Inflammatory macrophage (primary cell): ENCODE measurements at places on chromosomes 5 and 9.

GRCh38 chr9:104293877-104294276, 199.8 kb downstream of the SMC2 start:
- no peak for DNase-seq

GRCh38 chr5:126640866-126641265, 40.1 kb downstream of the PHAX start:
- DNase-seq = peak; percentile 35

GRCh38 chr5:73981704-73982103, 355.7 kb downstream of the ARHGEF28 start:
- DNase-seq = no peak

- no peak for DNase-seq
Measured at GRCh38 chr5:61783481-61783880, 451.4 kb downstream of the ZSWIM6 start.

DNA sequence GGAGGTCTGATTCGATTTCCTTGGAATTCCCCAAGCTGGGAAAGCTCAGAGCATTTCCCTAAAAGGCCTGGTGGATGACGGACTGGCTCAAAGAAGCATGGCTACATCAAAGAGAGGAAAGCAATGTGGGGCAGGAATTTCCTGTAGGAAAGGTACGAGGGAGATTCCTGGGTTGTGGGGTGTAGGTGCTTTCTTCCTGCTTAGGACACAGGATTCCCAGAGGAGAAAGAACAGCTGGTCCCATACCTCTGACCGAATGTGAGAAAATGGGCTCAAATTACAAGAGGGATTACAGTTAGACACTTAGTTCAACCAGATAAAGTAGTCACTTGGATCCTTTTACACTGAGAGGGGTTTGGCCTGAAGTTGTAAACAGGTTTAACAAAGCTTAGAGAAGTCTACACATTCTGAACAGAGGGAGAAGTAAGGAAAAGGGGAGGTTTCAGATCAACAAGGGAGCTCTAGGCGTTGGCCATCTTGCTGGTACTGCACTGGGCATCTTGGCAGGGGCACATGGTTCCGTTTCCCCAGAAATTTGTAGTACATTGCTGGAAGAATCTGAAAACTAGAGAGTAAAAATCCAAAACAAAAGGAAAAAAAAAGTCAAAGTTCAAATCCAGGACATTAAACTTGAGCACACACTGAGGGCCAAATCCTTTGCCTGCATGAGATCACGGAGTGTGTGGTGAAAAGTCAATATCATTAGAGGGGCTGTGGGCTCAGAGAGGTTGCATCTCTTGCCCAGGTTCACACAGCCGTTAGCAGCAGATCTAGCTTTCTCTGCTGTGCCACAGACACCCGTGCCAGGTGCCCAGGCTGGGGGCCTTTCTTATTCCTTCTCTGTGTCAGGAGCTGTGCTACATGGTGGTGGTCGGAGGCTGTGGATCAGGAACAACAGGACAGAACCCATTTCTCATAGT, 171.3 kb downstream of the RGS3 start:
- DNase-seq = no peak

- DNase-seq = peak; percentile 56
Measured at GRCh38 chr9:137070906-137071275, 534 bp upstream of the SAPCD2 start.

GRCh38 chr9:92669527-92669889, 423 bp downstream of the IPPK start:
- DNase-seq = peak; percentile 45

DNA sequence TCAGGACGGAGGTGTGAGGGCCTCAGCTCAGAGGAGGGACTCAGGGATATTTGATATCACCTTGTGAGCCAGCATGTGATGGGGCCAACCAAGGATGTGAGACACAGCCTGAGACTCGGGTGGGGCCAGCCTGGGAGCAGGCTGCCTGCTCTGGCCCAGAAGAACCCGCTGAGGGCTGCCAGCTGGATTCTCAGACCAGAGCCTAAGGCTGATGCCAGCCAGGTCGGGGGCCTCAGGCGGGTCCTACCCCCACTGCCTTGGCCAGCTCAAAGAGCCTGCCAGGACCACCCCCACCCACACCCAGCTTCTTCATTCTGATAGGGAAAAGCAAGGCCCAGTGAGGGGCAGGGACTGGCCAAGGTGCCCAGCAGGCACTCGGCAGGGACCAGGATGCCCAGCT, 20.3 kb upstream of the DUSP1 start:
- DNase-seq = no peak

DNA sequence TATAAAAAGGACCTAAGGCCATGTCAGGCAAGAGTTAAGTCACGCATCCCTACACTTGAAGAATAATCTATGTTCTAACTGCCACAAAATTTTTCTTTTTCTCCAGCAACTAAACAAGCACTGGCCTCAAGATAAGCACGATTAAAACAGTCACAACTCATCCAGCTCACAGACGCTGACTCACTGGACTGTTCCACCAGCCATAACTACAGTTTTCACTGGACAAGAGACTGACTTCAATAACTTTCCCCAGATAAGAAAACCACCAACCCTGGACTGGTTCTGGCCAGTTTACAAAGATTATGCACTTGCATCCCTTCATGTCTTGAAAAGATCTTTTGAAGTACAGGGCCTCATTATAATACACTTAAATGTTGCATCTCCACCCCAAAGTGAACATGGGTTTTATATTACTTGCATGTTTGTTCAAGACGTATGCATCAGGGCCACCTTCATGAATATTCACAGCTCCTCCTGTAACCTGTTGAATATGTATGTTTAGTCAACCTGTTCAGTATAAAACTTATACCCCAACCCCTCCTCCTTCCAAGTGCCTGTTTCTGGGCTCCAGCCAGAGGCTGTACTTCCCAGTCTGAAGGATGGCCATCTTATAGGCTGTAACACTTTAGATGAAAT, 129.3 kb upstream of the EPB41L4A start:
- no peak for DNase-seq

GRCh38 chr9:4828761-4829160, 36.0 kb downstream of the RCL1 start:
- DNase-seq = no peak

GRCh38 chr9:116342061-116342460, 188.5 kb downstream of the PAPPA start:
- no peak for DNase-seq

- peak; percentile 7 for DNase-seq
Measured at GRCh38 chr5:180718810-180719453, 20.9 kb downstream of the OR2Y1 start.

DNA sequence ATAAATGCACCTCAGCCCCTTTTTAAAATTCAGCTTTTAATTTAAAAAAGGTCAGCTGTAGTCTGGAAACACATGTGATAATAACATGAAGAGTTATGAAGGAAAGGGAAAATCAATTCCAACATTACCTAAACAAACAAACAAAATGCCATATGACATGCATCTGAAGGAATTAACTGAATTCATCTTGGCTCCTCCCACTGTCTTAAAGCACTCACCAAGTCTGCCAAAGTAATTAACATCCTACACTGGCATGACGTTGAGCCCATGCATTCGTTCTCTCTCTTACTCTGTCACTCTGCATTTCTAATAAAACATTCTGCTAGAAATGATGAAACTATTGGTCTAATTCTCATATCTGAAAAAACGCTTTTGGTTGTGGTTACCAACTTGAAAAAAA, 37.7 kb downstream of the TSSK1B start:
- DNase-seq = no peak

- no peak for DNase-seq
Measured at GRCh38 chr9:130040984-130041647, 1.9 kb downstream of the FNBP1 start.

GRCh38 chr9:137305060-137305797, 3.2 kb upstream of the NRARP start:
- DNase-seq = peak; percentile 63

- no peak for DNase-seq
Measured at GRCh38 chr9:6723881-6724420, 33.8 kb upstream of the KDM4C start.

DNA sequence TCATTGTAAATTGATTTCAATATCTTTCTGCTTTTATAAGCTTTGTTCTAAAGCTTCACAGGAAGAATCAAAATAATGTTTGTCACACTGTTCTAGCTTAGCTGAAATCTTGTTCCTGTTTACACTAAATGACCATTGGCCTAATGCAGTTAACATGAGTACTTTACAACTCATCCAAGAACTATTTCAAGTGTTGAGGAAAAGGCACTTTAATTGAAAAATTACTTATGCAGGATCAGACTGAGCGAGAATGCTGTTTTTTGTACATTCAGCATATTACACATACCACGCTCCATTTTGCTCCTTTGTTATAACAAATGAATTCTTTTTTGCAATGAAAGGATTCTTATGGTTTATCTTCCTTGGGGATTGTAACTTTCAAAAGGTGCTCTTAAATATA, 22.4 kb upstream of the SMIM15 start:
- DNase-seq = no peak

GRCh38 chr9:127788337-127789011, 2.6 kb downstream of the CDK9 start:
- DNase-seq = no peak

DNA sequence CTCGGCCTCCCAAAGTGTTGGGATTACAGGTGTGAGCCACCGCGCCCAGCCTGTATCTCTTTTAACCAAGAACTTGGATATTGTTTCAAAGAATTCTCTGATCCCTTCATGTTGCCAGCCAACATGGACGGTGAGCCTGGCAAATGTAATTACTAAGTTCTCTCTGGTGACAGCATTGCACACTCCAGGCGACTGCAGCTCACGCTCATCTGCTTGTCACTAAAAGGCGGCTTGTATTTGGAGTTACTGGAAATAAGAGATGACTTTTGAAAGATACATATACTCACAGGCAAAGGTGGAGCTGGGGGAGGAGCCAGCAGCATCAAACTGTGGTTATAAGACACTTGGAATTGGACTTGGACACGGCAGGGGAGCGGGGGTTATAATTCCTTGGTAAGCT, 172.3 kb downstream of the SLIT3 start:
- no peak for DNase-seq

GRCh38 chr9:114911167-114911821, 19.1 kb downstream of the TNFSF8 start:
- DNase-seq = peak; percentile 55

- DNase-seq = no peak
Measured at GRCh38 chr5:1948663-1949191, 66.0 kb upstream of the IRX4 start.

DNA sequence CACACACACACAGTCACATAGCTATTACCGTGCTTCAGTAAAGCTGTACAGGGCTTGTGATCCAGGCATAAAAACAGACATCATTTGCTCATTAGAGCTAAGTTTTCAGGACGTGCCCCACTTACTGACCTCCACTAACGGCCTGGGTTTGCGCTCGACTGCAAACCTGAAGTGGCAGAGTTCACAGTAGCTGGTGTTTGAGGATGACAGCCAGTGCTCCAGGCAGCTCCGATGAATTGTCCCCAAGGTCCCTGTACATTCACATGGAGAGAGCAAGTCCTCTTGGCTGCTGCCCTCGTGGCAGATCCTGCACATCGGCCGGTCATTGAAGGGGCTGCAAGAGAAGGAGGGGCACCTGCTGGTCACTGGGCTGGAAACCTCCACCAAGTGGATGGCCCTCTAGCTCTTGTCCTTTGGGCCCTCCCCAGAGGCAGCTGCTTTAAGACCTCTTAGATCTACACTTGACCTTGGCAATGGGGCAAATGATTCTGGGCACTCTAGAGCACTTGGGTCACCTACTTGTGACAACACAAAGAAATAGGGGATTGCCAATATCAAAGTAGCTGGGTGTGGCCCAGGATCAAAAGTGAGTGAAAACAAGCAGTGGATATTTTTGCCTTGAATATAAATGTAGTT, 115.4 kb downstream of the MARCHF3 start:
- no peak for DNase-seq

DNA sequence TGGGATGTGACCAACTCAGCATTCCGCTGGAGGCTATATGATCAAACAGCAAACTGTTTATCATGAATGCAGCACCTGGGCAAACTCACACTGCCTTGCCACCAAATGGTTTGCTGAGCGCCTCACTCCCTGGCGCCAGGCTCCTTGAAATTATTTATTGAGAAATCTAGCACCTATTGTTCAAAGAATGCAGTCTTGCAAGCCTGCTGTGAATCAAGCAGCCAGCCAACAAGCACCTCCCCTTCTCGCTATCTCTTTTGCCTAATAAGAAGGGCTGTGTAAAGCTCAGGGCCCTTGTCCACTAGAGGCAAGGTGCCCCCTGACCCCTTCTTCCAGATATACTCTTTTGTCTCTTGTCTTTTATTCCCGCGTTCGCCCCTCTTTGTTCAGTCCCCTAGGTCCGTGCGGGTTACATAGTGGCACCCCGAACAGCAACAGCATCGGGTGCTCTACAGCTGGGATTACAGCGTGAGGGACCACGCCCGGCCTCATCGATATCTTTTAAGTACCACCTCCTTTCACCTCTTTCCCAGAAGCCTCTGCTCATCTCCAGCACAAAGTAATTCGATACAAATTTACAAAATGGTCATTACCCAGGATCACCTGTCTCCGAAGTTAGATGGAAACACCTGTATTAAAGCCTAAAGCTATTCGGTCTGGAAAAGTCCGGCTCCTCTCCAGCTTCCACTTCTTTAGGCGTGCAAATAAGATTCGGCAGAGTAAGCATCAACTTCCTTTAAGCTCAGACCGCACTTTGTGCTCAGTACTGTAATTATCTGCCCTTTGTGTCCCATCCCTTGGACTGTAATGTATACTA, 896 bp downstream of the RIGI start:
- DNase-seq = peak; percentile 22

DNA sequence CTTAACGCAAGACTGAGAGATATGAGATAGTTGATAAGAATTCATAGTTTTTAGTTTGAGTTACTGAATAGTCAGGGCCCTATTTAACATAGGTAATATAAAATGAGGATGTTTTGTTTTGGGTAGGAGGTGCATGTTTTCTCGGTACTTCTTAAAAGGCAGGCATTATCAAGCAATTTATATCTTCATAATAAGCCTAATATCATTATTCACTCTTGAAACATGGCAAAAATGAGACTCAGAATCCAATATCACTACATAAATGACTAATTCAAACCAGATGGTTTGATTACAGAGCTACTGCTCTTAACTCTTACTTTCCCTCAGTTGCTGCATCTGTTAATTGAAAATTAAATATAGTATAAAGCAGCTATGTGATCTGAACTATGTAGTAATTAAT, 2038.7 kb downstream of the EFNA5 start:
- DNase-seq = no peak

- DNase-seq = no peak
Measured at GRCh38 chr5:126531543-126532120, 63.4 kb downstream of the ALDH7A1 start.

DNA sequence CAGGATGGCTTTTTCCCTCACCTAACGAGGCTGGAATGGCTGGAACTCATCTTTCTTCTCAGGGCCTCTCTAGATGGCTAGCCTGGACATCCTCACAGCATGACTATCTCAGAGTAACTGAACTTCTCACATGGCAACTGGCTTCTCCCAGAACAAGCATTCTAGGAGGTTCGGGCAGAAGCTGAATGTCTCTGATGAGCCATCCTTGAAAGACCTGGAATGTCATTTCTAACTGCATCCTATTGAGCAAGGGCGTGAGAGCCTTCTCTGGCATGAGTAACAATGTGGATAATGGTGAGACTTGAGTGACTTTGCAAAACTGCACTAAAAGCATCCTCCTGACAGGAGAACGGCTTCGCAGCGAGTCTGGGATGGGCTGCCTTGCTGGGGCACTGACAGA, 487.7 kb downstream of the MAT2B start:
- no peak for DNase-seq

- no peak for DNase-seq
Measured at GRCh38 chr9:133119846-133120500, 1.1 kb downstream of the RALGDS start.

- DNase-seq = no peak
Measured at GRCh38 chr5:95956900-95957293, 4.8 kb downstream of the ELL2 start.
